CD4-positive, CD25-positive, alpha-beta regulatory T cell (primary cell): ENCODE measurements at places on chromosomes 1 and 21.

GRCh38 chr1:24417681-24418080, 2.1 kb downstream of the NIPAL3 start:
- DNase-seq = no peak

- DNase-seq = no peak
These were observed 7.9 kb upstream of the UMODL1 start for GRCh38 chr21:42063191-42063570.

DNA sequence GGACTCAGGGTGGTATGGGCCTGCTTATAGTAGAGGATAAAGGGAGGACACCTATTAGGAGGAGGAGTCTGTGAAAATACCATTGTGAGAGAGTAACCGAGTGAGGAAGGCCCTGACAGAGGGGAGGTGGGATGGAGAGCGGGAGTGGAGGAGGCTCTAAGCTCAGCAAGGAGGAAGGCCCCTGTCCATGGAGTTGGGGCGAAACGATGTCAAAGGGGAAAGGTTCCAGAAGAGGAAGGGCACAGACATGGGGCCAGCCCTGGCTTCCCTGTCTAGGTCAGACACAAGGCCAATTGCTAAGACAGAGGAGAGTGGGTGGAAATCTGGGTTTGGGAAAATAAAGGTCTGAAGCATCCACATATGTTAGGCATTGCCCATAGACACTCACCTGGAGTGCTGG, 44.2 kb downstream of the ELK4 start:
- DNase-seq = no peak

- no peak for DNase-seq
These were observed 63.9 kb downstream of the CHIA start for GRCh38 chr1:111354584-111354983.

DNA sequence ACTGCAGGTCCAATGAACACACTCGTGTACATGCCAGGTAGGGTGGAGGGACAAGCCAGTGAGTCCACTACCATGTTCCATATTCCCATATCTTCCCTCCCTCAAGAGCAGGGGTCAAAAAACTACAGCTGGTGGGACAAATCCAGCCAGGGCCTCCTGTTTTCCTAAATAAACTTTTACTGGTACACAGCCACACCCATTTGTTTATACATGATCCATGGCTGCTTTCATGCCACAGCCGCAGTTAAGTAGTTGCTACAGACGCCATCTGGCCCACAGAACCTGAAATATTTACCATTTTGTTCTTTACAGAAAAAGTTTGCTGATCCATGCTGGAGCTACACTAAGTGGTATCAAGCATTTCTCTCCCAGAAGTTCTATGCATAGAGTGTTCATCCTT, 42.4 kb downstream of the CASQ2 start:
- no peak for DNase-seq

DNA sequence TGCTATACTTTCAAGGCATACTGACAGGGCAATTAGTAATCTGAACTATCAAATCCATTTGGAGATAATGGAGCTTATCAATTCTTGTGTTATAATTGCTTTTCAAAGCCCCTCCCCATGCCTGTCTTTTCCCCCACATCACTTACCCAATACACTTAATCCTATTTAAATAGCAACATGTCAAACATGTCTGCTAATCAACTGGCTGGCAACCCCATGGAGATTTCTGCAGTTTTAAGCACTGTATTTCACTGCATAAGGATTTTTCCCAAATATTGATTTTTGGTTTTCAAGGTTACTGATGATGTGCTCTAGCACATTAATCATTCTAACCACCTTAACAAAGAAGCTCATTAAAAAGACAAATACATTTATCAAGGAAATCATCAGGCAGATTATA, 800.3 kb downstream of the PLA2G4A start:
- no peak for DNase-seq

GRCh38 chr1:86563849-86564248, 17.0 kb downstream of the CLCA4 start:
- no peak for DNase-seq

DNA sequence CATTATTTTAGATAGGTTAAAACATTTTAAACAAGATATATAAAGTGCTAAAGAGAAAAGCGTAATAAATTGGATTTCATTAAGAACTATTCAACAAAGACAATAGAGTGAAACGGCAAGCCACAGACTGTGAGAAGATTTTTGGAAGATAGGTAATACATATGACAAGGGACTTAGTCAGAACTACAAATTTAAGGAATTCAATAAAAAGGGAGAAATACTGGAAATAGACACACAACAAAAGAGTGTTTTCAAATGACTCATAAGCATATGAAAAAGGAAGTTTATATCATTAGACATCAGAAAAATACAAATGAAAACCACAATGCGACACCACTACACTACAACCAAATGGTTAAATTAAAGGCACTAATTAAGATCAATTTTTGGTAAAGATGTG, 90.5 kb downstream of the GDAP2 start:
- no peak for DNase-seq

GRCh38 chr1:101526813-101527212, 290.0 kb downstream of the S1PR1 start:
- no peak for DNase-seq

DNA sequence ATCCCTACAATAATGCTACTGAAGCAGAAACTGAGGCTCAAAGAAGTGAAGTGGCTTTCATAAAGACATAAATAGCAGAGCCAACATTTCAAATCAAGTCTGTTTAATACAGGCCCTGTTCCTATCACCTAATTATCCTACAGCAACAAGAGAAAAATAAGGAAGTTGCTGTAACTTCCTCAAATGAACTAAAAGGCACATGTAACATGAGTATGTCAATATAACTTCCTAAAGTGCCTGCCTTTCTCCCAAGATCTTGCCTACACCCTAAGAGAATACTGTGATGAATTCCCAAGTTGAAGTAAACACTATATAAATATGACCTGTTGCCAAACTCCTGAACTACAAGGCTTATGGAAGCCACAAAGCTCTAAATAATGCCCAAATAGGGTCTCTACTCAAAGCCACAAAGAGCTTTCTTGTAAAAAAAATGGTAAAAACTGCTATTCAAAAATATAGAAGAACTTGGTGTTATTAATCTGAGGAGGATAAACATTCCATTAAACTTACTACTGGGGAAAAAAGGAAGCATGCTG, 8.6 kb downstream of the BEND5 start:
- DNase-seq = no peak

DNA sequence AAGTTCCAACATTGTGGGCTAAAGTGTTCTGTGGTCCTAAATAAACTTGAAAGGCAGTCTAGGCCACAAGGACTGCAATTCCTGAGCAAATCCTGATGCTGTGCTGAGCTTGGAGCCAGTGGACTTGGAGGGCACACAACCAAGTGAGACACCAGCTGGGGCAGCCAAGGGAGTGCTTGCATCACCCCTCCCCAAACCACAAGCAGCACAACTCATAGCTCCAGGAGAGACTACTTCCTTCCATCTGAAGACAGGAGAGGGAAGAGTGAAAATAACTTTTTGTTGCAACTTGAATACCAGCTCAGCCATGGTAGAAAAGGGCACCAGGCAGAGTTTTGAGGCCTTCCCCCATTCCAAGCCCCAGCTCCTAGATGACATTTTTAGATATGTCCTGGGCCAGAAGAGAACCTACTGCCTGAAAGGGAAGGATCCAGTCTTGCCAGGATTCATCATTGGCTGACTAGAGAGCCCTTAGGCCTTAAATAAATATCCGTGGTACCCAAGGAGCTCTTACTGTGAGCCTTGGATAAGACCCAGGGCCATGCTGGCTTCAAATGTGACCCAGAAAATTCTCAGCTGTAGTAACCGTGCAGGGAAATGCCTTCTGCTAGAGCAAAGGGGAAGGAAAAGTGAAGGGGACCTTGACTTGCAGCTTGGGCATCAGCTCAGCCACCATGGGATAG, 35.4 kb upstream of the LRRC8B start:
- no peak for DNase-seq

DNA sequence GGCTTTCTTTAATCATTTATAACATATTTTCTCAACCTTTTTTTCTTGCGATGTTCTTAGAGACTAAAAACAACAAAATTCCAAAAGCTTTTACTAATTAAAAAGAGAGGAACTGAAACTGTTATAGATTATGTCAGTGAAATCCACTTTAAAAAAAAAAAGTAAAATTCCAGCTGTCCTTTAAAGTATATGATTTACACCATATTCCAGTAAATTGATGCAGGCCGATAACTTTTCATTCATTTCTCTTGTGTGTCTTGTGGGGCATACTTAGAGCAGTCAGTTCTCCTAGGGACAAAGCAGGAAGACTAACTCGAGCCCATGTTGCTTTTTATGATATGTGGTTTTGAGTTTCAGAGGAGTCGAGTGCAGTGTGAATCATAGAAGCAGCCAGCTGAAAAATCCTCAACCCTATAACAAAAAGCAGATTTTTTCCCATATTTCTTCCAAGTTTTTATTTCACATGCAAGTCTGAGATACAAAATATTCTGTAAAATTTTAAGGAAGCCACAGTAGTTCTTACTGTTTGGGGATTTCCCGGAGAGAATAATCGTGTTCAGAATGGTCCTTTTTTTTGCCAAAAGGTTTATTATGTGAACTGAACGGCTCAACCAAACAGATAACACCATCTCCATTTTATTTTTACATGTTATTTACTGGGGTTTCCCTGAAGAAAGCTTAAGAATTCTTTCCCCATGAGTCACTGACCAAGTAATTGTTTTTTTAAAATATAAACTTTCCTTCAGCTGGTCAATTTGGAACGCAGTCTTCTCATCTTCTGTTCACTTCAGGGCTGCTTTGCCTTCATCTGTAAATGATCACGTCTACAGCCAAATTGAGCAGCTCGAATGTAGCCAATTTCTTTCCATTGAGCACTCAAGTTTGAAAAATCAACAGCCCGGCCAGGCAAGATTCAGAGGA, 77.0 kb upstream of the C1orf105 start:
- no peak for DNase-seq

GRCh38 chr1:76494807-76495206, 372.5 kb upstream of the ST6GALNAC5 start:
- peak; percentile 21 for DNase-seq
